ENCODE measurements at places on chromosomes 5 and 9.

DNA sequence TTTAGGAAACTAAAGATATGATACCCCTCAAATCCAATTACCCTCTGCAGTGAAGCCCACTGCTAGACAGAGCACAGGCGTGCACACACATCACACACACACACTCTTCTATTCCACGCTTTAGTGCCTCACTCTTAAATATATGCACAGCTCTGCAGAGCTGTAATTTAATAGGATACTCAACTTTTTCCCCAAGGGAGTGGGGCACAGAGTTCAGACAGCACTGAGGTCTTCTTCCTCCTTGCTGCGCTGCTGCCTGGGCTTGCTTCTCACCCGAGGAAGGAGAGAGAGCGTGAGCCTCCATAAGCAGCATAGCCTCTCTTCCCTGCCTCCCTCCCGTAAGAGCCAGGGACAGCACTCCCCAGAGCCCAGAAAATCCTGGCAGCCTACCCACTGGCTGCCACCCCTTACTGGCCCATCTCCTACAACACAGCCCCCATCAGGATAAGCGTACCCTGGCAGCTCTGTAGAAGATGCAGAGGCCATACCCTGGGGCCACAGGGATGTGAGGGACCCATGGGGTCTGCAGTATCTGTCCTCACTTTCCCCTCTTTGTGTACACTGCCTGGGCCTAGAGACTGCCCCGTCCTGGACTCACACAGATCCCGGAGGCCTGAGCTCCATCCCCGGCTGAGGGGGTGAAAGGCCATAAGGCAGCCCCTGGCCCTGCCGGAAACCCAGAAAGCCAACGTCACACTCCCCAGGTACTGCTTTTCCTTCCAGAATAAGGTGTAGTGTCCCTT, 102.1 kb downstream of the C5orf15 start:
- DNase-seq = no peak

- DNase-seq = no peak
Measured at GRCh38 chr5:55546947-55547346, 12.2 kb upstream of the PLPP1 start.

- DNase-seq = peak; percentile 29
Measured at GRCh38 chr9:96009690-96010472, 134.4 kb downstream of the ERCC6L2 start.

- peak; percentile 30 for DNase-seq
Measured at GRCh38 chr9:121650217-121651007, 1.0 kb upstream of the DAB2IP start.

GRCh38 chr9:134568116-134568515, 73.5 kb upstream of the COL5A1 start:
- DNase-seq = no peak

DNA sequence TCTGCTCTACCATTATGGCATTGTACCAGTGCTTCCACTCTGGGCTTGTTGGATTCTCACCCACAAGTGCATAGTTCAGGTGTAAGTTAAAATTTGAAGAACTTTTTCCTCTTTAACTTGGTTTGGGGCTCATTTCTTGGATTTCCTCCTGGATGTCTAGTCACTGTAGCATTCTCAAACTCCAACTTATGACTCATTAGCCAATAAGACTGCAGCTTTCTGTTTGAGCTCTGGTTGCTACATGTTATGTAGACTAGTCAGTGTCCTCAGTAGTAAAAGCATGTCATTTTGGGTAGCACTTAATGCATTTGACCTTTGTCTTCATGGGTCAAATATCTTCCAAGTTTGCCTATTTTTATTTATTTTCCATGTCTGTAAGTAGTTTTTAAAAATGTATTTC, 790.8 kb downstream of the BRINP1 start:
- DNase-seq = peak; percentile 69

DNA sequence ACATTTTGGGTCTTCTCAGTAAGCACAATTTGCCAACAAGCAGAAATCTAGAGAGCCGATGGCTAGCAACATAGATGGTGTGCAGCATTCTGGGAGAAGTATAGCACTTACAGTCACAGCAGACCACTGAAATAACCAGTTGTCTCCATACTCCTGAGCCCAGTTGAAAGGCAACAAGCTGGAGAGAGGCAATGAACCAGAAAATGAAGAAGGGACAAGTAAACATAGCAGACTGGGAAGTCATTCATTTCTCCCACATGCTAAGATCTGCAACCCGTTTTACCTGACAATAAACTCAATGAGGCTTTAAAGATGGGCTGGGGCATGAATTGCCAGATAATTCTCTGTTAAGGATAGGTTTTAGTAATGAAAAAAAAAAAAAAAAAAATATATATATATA, 575.6 kb upstream of the GRAMD2B start:
- no peak for DNase-seq

DNA sequence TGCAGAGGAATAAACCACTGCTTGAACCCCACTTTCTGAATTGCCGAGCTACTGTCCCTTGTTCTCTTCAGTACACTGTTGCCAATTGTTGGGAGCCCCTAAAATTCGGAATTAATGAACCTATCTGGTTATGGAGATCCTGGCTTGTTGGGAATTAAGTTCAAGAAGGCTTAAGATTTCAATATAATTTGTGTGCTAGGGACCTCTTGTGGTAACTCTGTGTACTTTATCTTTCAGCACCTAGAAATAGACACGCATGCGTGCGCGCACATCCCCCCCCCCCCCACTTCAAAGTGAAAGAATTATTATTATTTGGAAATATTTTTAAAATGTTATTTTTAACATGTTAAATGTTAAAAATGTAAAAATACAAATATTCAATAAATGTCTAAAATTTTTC, 53.3 kb upstream of the FAM169A start:
- peak; percentile 73 for DNase-seq

GRCh38 chr5:87411586-87411972, 1.2 kb downstream of the CCNH start:
- DNase-seq = peak; percentile 38

- DNase-seq = no peak
Measured at GRCh38 chr5:81700166-81700565, 50.7 kb downstream of the SSBP2 start.

DNA sequence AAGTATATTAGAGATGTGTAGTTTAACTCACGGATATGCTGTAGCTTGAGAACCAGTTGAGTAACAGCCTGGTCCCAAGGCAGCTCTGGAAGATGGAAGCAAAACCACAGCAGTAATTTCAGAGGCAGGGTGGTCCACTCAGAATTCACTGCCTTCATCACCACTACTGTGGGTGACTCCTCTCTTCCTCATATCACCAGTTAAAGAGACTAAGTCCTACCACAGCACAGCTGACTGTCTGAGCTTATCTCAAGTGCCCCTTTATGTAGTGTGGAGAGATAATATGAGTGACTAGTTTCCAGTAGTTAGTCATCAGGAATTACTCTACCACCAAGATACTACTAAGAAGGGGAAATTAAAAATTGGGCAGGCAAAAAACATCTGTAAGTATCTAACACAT, 1571.2 kb upstream of the C9orf72 start:
- no peak for DNase-seq

DNA sequence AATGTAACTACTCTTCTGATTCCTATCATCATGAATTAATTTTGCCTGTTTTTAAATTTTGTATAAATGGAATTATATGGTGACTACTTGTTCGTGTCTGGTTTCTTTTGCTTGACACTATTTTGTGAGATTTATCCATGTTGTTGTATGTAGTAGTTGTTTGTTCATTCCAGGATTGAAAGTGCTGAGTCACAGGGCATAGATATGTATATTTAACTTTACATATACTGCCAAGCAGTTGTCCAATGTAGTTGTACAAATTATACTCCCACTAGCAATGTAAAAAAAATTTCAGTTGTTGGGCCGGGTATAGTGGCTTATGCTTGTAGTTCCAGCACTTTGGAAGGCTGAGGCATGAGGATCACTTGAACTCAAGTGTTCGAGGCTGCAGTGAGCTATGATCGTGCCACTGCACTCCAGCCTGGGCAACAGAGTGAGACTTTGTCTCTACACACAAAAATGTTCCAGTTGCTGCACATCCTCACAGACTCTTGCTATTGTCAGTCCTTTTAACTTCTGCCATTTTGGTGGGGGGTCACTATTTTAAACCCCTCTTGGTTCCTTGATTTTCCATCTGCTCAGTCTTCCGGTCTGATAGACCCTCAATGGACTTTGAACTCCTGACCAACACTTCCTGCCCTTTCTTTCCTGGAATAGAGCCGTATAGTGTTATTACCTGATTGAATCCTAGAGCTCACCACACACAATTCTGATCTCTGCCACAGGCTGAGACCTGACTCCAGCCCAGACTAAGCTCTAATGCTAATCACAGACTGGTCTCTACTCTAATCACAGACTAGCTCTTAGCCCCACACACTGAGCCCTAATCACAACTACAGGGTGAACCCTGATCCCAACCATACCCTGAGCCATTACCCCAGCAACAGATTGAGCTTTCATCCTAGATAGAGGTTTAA, 69.3 kb upstream of the MELK start:
- DNase-seq = no peak

DNA sequence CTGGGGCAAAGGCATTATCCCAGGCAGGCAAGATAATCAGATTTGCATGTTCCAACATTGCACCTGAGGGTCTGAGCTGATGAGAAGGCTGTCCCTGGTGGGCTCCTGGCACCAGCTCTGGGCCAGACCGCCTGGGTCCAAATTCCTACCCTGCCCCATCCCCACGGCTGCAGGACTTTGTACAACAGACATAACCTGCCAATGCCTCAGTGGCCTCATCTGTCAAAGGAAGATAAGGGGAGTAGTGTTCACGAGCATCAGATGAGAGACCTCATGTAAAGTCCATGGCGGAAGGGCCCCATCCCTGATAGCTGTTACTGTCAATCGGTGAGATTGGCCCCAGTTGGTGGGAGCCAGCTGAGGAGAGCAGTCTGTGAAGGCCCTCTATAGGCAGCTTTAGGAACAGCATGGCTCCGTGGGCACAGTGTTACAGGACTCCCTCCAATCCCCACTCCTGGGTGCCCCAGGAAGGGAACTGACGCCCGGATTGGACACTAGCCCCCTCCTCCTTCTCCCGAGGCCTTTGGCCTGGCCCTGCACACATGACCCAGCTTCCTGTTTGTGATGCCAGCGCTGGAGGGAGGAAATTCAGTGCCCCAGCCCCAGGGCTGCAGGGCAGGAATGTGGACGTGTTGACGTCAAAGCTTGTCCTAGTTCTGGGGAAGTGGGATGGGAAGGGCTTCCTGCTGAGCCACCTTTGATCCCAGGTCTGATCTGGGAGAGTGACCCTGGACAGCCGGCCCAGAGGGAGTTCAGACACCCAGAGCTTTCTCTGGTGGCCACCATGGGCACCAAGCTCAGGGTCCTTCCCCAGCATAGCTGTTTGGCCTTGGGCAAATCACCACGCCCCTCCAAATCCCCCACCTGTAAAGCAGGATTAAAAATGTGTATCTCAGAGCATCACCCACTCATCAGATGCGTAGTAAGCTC, 56.2 kb downstream of the DUSP1 start:
- peak; percentile 61 for DNase-seq

GRCh38 chr9:112869041-112869529, 21.6 kb downstream of the SLC46A2 start:
- DNase-seq = no peak

All from astrocyte of the spinal cord (primary cell).